ENCODE measurements at places on chromosomes 2 and 18.

GRCh38 chr2:47558116-47558767 is 155.3 kb downstream of the MSH2 start:
- DNase-seq, result no peak

DNA sequence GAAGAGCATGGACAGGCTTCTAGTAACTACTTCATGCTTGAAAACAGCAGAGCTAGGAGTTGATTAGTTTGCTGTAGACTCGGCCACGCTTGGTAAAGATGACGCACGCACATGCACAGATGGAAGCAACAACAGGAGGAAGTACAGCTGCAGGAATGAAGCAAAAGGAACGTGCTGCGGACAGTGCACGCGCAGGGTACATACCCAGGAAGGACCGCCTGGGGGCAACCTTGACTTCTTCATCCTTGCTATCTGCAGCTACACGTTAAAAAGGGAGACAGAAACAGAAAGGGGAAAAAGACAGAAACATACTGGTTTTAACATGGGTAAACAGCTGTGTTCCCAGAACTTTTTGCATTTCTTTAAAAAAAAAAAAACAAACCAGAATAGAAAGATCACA is 17.7 kb downstream of the SLC66A2 start:
- no peak for DNase-seq

DNA sequence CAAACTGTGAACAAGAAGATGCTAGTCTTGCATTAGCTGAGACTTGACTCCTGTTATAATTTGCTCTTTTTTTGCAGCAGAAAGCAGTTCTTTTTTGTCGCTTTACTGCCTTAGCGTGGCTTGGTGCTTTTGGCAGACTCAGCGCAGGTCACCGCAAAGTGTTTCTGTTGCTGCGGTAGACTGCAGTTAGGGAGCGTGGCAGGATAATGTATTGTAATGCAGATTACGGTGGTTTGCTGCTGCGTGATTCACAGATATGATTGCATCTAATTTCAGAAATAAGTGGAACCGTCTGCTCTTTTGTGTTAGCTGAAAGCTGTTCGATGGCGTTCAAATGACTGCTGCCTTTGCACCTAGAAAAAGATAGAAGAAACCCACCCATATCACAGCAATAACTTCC is 131.6 kb upstream of the SATB2 start:
- DNase-seq, result no peak

GRCh38 chr2:172734711-172735581 is 699 bp upstream of the RAPGEF4 start:
- DNase-seq, result no peak

GRCh38 chr2:190126798-190127197 is 64.3 kb upstream of the MSTN start:
- no peak for DNase-seq

GRCh38 chr2:233236820-233237589 is 14.5 kb upstream of the ATG16L1 start:
- no peak for DNase-seq
